ENCODE measurements at places on chromosomes 12 and 14. TPM values are rescaled to one million over a fixed set of nuclear protein-coding genes. Genes with fewer than 3 reads are reported as not detected.

- DNase-seq = peak; percentile 44
These were observed 590.5 kb upstream of the ATP2B1 start for GRCh38 chr12:90299121-90299520.

DNA sequence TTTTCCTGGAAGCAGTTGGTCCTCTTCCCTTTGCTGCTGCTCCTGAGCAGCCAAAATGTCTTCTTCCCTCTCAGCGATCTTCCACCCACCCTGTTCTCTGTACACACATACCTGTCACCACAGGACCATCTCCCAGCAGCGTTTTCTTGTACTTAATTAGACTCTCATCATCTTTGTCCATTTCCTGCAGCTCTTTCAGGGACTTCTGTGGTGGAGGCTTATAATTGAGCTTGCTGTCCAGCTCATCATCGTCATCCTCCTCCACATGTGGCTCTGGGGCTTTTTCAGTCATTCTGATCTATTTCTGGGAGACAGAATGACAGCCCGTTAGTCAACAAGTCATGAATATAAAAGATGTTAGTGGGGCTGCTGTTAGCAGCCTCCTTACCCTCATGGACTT lies 11.0 kb downstream of the ARHGDIB start:
- DNase-seq = no peak

- no peak for DNase-seq
These were observed 1092.3 kb downstream of the AACS start for GRCh38 chr12:126157575-126157966.

DNA sequence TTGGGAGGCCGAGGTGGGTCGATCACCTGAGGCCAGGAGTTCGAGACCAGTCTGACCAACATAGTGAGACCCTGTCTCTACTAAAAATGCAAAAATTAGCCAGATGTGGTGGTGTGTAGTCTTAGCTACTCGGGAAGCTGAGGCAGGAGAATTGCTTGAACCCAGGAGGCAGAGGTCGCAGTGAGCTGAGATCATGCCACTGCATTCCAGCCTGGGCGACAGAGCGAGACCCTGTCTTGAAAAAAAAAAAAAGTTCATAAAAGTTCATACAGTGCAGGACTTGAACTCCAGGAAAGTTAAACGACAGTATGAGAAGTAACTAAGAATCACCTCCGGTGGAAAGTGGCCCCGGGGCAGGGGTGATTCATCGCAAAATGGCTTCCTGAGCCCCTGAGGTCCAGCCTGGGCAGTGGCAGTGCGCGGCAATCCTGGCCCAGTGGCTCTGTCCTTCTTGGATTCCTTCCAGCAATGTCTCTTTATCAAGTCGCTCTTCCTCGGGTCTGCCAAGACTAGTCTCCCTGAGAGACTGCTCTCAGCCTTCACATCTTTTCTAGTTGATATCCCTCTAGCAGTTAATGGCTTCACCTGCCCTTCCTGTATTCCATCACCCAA lies 16.7 kb upstream of the MAP1LC3B2 start:
- no peak for DNase-seq

NANOG gene
- 0.51 TPM for total RNA-seq

DNA sequence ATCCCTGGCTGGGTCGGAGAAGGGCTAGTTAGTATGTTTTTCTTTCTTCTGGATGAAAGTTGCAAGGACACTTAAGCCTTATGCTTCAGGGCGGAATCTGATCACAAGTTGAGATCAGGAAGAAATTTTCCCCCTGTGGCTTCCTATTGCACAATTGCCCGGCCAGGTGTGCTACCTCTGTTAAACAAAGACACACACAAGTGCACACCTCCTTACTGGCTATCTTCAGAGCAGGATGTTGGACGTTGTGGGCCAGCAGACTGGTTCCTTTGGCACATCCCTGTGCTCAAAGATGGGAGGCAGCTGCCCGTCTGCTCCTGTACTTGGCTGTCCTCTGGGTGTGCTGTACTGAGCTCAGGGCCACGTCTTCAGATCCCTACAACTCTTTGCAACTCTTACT lies 19.1 kb downstream of the ETV6 start:
- no peak for DNase-seq

GAS2L3 gene
- 2.6 TPM for total RNA-seq

GRCh38 chr14:101587441-101587911 lies 26.2 kb downstream of the DIO3 start:
- no peak for DNase-seq

DNA sequence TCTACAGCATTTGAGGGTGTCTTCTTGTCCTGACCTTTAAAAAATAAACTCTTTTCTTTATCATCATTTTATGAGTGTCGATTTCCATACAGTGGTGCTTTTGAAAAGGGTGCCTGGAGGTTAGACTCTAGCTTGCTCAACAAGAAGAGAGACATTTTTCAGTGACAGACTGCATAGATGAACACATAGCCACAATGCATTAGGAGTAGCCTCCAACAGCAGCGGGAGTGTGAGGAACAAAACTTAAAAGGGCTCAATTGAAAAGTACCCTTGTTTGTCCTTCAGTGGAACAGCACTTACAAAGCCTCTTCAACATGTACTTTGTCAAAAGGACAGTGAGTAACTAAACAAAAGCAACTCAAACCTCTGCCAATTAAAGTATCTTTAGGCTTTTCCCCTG lies 119.3 kb downstream of the SOX5 start:
- DNase-seq = no peak

DNA sequence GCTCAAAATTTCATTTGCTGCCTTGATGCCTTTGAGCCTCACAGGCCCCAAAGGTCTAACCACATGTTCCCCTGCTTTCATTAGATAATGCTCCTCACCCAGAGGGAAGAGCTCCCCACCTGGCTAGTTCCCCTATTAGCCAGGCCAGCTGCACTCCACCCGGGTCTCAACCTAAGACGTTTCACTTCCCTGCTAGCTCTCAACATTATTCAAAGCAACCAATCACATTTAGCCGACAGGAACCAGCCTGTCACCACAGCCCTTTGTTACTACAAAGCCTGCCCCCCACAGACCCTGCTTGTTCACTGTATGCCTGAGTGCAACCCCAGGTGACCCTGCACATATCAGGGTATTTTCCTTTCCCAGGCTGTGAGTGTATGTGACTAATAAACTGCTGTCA lies 78.6 kb downstream of the SLC15A5 start:
- DNase-seq = peak; percentile 39

DNA sequence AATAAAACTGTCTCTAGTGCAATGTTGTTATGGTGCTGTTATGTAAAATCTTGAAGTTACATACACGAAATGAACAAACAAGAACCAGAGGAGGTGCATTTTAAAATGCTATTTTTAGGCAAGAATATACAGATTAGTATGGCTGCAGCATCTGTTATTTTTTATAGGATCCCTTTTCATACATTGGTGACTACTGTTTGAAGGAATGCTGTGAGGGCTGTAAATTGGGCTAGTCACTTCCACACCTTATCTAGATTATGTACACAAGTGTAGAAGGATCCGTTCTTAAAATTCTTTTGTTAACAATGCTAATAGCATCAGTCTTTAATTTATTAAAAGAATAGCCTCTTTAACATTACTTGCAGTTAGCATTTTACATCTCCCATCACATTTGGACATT lies 284.3 kb upstream of the MDGA2 start:
- no peak for DNase-seq

SLC17A8 gene
- total RNA-seq = not detected

DNA sequence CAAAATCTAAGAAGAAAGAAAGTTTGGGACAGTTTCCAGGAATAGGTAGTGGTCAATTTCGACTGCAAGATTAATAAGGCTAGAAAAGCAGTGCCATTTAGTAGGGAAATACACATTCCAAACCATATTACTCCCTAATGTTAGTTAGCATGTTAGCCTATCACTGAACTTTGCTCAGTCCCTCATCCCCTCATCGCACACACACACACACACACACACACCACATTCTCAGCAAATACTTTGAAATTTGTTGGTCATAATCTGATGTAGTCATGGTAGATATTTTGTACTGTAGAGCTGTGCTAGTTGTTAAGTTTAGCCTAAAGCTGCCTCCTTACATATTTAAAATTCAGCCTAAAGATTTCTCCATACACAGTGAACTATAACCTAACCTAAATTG lies 64.0 kb downstream of the MYF5 start:
- DNase-seq = no peak

DNA sequence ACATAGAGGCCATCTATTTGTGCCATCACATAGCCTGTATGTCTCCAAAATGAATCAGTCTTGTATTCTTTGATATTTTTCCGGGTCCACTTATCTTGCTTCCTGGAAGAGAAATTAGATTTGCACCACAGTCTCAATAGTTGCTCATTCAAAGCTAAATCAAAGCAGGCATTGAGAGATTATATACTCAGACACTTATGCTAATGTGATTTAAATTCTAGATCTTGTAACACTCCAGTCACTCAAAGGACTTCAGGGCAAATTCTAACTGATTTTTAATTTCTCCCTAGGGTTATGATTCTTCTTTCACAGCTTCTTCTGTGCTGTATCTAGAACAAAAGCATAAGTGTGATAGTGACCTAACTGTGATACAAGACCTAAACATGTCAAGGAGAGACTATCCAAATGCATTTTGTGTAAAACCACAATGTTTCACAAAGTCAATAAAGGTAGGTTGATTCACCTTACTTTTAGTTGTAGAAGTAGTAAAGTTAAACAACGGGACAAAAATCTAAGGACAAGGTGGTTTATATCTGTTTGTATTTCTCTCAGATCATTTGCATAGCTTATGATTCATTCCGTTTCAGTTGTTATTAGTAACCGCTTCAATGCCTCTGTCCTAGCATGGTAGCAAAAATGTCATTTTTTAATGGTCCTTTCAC lies 26.8 kb downstream of the PLBD1 start:
- no peak for DNase-seq

ZDHHC22 gene
- not detected for total RNA-seq

BDKRB2 gene
- total RNA-seq = not detected

RTL1 gene
- not detected for total RNA-seq

DNA sequence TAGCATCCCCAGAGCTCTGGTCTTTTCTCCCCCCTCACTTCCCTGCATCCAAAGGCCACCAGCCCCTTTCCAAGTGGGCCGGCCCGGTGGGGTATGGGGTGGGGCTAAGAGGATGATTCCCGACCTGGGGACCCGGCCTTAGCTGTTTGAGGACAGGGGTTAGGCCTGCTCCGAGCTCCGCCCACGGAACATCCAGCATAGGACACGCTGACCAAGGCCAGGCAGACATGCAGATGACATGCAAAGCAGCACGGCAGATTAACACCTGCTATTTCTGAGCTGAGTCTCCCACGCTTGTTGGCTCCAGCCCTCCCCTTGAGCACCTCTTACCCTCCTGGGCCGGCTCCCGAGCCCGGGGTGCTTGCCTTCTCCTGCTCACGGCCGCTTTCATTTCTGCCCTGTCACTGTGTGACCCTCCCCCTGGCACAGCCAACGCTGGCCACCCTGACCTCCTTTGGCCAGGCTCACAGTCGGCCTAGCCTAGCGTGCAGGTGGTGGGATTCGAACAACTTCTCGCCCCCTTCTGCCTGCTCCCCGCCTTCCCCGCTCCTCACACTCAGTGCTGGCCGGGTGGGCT lies 40.2 kb downstream of the TEAD4 start:
- no peak for DNase-seq

CAPZA3 gene
- total RNA-seq = not detected

TMTC1 gene
- total RNA-seq = 0.93 TPM

DNA sequence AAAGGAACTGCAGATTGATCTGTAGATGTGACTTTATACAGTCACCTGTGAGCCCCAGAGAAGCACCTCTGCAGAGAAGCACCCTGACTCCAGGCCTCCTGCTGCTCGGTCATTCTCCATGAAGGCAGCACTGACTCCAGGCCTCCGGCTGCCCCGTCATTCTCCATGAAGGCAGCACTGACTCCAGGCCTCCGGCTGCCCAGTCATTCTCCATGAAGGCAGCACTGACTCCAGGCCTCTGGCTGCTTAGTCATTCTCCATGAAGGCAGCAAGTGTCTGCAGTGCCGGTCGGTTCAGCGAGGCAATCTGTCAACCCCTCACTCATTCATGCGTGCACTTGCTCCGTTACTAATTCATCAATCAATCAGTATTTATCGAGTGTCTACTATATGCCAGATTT lies 160.3 kb downstream of the PIWIL1 start:
- DNase-seq = no peak

DNA sequence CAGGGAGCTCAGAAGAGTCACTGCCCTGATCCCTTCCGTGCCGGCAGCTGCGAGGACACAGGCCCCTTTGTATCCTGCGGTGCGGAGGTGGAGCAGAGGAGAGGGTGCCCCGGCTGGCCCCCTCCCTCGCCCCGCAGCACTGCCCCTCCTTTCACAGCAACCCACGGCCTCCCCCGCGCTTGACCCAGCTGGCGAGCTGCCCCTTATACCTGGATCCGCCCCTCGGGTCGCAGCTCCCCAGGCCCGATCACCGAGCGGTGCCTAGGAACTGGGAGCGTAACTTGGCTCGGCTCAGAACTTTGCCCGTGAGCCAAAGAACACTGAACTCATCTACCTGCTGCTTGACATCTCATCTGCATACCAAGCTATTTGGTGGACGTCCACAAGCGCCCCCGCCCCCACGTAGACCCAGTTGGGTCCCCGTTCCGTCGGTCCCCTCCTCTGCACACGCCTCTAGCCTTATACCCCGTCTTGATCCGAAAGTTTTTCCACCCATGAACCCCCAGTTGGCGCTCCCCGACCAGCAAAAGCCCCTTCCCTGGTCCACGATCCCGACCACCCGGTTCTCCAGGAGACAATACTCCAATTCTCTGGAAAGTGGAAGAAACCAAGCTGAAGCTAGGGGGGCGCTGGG lies 697 bp upstream of the DNAJC14 start:
- no peak for DNase-seq

- DNase-seq = peak; percentile 19
These were observed 45.3 kb downstream of the LRP6 start for GRCh38 chr12:12221560-12221959.

DNA sequence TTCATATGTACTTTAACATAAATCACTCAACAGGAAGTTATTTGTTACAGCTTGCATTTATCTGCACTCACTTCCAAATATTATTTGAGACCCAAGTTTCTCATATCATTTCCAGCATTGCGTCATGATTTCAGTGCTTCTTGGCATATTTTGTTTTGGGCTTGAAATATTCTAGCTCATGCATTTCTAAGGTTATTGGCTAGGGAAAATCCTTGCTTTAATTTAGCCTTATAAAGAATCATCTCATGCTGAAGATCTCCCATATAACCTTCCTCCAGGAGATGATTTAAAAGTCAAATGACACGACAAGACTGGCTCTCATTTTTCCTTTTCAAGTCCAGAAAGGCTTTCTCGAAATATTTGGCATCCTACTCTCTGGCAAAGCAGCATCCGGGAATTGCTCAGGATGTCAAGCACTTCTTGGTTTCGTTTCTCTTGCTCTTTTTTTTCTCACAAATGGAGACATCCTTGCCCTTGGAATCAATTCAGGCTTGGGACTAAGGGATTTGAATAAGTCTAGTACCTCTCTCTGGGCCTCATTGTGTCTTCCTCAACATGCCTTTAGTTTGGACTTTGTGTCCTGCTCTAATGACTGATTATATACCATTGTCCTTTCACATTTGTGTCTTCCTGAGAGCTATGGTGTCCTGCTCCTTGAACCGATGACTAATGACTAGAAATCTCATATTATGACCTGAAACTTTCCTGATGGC lies 295.0 kb downstream of the RMST start:
- no peak for DNase-seq

ST8SIA1 gene
- total RNA-seq = not detected

PRB2 gene
- total RNA-seq = not detected
